HCEC 1CT (cell line): ENCODE measurements at places on chromosomes 12 and 14.

GRCh38 chr12:116222358-116222757 is 55.1 kb downstream of the MED13L start:
- peak; percentile 86 for DNase-seq

DNA sequence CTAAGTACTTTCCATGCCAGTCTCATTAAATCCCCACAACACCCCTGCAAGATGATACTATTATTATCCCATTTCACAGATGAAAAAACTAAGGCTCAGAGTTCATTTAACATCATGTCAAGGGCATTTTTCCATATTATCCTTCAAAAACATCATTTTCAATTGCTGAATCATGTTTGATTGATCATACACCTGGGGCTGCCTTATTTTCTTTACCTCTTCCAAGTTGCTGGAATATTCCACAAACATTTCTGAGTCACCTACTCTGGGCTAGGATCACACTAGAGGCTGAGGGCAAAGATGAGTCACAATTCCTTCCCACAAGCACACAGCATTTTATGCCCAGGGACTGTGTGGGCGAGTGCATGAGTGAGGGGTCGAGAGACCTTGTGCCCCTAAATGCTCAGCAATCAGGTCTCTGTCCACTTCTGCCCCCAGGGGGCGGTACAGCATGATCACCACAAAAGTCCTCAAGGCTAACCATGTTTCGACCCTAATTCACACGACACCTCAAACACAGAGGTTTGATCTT is 14.1 kb upstream of the TMEM119 start:
- DNase-seq, result peak; percentile 91

DNA sequence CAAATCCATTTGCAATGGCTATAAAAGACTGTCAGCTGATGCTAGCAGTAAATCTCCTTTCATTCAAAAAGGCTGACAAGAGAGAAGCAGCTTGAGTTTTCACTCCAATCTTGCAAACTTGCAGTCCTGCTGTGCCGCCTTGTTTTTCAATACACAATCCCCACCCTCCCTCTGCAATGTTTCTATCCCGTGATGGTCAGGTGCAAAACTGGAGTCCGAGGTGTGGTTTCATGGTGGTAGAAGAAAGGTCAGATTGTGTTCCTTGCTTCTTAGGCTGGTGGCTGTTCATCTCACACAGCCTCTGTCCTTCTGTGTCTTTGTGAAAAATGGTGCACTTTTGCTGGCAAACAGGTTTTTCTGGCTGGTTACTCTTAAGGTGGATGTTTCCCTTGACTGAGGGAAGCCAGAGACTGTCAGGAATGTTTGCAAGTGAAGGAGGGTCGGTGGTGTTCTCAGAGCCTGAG is 27.7 kb upstream of the TBX3 start:
- no peak for DNase-seq

DNA sequence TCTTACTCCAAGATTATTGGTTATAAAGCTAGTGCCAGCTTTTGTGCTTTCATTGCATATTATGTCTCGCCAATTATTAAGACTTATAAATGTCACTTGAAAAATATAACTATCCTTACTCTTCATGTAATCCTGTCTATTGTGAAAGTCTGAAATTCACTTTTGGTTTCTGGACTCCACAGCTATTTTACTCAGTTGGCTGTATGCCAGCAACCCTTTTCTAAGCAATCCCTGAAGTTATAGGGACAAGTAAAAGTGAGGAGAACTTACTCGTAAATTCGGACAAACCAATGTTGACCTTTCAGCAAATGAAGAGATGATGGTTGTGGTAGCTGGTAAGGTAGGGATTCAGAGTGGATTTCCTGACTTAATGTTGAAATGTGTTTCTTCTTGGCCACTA is 196.3 kb downstream of the NPAS3 start:
- DNase-seq, result no peak

DNA sequence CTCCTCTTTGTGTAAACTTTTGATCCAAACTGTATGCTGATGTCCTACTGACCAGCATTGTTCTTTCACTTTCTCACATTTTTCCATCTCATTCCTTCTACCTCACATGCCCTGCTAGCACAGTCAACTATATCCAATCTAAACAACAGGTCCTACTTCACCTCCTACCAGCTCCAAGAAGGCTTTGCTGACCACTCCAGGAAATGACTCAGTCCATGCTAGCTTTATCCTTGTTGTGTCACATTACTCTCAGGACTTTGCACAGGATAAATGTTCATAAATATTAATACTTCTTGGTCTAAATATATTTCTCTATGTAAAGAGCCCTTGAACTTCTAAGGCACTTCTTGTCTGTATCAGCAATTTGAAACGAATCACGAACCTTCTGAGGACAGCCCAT is 64.9 kb upstream of the PCED1B start:
- peak; percentile 91 for DNase-seq

DNA sequence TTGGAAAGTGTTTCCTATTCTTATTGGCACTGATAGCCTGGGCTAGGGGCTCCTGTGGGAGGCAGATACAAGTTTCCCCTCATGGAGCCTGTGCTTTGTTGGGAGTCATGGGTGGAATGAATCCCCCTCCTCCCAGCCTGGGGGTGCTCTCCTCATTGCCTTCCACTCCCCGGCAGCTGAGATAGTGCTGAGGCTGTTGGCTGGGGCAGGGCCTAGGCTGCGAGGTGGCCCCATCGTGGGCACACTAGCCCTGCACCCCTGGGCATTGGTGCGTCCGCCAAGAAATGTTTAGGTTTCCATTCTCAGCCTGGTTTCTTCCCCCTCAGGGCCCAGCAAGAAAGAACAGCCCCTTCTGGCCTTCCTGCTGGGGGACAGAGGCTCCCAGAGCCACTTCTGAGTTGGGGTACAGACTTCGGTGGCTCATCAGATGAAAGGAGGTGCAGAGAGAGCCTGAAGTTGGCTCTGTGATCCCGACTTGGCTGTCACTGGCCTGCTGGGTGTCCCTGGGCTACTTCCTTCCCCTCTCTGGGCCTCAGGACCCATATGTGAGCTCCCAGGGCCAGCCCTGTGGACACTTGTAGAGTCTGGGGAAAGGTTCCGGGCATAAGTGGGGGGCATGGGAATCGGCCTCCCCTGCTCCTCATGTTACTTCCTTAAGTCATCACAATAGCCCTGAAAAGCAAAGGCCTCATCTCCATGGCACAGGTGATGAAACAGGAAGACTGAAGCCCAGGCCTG is 2.7 kb upstream of the ARL6IP4 start:
- no peak for DNase-seq

DNA sequence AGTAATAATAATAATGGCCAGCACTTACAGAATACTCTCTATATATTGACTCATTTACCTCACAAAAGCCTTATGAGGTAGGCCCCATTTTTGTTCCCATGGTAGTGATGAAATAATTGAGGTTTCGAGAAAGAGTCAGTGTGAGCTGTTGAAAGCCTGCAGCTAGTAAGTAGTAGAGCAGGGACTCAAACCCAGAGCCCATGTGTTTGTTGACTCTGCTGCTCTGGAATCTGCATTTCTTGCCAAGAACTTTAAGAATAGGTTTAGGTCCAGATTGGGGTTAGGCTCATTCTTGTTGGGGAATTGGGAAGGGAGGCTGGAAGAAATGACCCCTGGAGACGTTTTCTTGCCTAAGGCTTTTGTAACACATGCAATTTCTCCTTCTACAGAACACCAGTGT is 27.9 kb downstream of the DYRK4 start:
- peak; percentile 54 for DNase-seq

DNA sequence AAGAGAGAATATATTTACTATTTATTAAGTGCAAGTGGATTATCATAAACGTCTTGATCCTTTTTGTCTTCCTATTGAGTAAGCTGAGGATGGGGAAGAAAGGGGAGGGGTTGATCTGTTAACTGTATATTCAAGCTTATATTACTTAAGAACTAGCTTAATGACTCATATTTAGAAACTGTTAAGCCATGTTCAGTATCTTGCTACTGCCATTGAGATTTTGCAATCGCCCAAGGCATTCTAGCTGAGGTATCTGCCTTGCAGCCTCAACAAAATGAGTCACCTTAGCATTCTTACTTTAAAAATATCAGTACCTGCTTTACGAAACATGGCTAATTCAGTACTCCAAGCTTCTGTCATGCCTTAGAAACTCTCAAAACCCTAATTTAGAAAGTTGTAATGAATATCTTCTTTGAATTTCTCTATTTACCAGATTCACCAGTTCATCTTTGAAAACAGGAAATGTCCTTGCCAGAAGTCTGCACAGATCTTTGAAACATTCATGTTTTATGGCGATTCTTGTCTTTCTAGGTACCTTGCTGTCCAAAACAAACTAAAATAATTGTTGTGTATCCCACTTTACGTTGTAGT is 76.1 kb downstream of the ALG10B start:
- peak; percentile 3 for DNase-seq

DNA sequence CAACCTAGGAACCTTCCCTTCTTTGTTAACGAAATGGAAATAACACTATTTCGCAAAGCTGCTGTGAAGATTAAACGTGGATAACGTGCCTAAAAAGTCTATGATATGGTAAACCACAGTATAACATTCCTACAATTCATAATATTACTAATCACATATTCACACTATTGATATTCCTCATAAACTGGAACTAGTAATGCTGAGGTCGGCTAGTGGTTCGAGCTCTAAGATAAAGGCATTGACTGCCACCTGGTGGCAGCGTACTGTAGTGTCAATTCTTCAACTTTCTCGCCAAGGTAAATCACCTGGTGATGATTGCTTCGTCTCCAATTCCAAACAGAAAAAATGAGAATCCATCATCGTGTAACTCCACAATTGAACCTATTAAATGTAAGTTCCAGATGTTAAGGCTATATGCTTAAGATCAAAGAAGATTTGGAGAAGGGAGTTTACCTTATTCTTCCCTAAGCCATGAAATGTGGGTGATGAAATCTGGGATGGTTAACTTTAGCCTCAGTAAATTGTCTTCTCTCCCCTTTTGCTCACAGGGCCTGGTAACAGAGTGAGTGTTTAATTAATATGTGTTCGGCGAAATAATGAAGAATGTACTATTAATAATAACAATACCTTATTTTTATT is 197.5 kb upstream of the TMEM132C start:
- peak; percentile 29 for DNase-seq

DNA sequence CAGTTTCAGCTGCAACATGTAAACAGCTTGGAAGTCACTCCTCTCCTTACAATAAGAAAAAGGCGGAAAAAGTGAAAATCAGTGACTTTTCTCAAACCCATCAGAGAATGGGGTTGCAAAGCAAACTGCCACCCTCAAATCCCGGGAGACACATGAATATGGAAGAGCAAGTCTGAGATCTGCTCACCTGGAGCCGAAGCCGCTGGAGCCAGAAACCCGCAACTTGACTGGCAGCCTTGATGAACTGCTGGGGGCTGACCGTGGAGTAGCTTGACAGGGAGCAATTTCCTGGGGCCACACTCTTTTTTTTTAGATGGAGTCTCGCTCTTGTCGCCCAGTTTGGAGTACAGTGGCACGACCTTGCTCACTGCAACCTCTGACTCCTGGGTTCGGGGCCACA is 208.2 kb downstream of the KIF26A start:
- no peak for DNase-seq

GRCh38 chr12:100824476-100824875 is 29.9 kb downstream of the ANO4 start:
- no peak for DNase-seq
